ENCODE measurements at places on chromosomes 16 and 17.
A peak's percentile ranks its signal among the peaks of the same experiment; 100 is the strongest.

DNA sequence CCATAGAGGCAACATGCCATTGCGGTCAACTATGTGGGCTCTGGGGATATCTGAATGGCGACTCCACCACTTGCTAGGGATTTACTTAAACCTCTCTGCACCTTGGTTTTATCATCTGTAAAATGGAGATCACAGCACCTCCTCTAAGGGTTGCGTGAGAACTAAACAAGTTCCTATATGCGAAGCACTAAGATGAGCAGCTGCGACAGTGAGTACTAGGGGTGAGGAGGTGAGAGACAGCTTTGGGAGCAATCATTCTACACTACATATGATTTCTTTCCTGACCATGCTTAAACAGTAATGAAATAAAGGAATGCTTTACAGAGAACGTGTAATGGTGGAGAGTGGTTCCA lies 61.4 kb downstream of the CREBBP start:
- DNase-seq = no peak

- DNase-seq = no peak
Measured at GRCh38 chr17:37440424-37440823, 33.7 kb downstream of the TADA2A start.

GRCh38 chr17:12107905-12108304 lies 87.2 kb downstream of the MAP2K4 start:
- no peak for DNase-seq

DNA sequence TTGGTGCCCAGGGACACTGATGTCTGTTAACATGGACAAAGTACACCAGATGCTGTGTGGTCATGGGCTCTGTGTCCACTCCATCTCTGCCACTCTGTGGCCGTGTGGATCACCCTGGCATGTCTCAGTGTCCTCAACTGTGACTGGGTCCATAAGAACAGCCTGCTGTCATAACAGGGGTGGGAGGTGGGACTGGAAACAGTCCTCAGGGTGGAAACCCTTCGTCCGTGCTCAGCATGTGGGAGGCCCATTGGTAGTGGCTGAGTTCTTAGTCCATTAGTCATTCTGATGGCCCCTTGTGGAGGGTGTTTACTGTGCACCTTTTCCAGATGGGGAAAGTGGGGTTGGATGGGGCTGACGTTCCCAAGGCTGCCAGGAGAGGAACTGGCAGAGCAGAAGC lies 12.8 kb downstream of the FLYWCH2 start:
- DNase-seq = no peak

DNA sequence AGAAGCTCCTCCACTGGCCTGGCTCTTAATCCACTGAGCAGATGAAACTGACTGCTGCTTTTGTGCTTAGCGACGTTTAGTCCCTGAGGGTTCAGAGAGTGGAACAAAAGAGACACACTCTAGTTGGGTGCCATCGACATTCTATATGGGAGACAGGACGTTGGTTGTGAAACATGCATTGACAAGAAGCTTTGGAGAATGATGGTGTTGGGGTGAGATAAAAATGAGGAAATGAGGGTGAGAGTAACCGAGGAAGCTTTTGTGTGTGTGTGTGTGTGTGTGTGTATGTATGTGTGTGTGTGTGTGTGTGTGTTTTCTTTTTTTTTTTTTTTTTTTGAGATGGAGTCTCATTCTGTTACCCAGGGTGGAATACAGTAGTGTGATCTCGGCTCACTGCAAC lies 89.5 kb downstream of the ABCC1 start:
- DNase-seq = no peak

GRCh38 chr17:80826346-80826954 lies 165.2 kb upstream of the CHMP6 start:
- DNase-seq = no peak

DNA sequence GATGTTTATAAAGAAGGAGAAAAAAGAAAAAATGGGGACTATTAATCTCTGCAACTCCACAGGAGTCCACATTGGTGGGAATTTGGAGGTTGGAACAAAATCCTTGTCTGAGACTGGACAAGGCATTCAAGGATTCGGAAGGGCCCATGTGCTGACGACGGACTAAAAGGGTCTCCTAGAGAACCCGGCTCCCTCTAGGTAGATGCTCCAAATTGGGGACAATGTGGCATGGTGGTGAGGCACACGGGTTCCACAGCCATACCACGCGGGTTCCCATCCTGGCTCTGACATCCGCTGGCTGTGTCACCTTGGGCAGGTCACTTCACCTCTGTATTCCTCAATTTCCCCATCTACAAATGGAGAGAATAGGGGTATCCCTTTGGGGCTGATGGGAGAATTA lies 227.4 kb downstream of the C16orf78 start:
- DNase-seq = no peak

DNA sequence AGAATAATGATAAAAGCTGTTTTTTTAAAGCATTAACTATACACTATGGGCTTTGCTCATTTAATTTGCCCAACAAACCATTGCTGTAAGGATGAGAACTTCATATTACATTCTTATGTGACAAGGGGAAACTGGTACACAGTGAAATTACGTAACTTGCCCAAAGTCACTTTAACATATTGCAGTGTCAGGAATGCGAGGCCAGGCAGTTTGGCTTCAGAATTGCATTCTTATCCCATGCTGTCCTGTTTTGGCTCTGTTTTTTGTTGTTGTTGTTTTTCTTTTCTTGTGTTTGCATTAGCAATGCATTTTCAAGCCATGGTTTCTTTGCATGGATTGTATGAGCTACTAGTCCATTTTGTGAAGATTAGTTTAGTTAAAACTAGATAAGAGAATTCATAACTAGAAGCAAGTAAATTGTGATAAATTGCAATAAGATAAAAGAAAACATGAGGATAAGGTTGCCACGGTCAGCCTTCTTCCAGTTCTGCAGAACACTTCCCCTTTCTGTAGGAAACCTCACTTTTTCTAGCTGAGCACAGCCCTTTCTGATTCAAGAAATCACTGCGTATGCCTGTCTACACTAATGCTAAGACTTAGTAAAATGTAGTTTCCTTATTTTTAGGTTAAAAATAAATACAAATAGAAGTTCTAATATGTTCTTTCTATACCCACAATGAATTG lies 221.3 kb upstream of the KCNJ16 start:
- DNase-seq = no peak

DNA sequence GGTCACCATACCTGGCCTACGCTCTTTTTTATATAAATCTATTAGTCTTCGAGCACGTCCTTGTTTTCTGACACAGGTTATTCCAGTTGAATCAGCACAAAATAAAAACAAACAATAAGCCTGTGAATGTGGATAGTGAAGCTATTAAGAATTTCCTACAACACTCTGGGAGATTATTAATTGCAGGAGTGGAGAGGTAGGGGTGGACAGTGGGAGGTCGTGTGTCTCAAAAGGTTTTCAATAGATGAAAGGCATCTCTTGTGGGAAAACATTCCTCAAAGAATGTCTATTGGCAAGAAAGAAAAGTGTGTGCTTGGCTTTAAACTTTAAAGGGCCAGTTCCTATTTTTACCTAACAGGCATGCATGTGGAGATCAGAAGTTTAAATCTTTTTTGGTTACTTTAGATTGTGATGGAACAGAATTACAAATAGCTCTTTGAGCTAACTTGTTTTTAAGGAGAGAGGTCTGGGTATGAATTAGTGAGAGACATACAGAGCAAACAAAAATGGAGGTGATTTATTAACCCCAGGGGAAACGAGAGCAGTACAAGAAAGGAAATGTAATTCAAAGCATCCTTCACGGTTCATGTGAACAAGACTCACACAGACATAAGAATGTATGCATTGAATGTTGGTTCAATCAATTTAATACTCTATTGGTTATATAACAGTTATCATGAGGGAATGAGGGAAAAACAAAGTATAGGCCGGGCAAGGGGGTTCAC lies 9.0 kb downstream of the SMYD4 start:
- no peak for DNase-seq

DNA sequence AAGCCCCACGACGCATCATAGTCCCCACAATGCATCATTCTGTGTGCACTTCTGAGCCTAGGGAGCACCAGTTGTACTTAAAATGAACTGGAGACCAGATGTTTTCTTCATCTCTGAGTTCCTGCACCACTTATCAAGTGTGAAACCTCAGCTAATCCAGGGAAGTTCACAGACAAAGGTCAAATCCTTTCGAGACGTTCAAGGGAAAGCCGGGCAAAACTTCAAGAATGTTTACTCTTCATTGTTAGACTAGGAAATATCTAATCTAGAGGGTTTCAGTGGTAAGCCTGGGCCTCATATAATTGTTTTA lies 4.6 kb upstream of the PMP22 start:
- DNase-seq = no peak

DNA sequence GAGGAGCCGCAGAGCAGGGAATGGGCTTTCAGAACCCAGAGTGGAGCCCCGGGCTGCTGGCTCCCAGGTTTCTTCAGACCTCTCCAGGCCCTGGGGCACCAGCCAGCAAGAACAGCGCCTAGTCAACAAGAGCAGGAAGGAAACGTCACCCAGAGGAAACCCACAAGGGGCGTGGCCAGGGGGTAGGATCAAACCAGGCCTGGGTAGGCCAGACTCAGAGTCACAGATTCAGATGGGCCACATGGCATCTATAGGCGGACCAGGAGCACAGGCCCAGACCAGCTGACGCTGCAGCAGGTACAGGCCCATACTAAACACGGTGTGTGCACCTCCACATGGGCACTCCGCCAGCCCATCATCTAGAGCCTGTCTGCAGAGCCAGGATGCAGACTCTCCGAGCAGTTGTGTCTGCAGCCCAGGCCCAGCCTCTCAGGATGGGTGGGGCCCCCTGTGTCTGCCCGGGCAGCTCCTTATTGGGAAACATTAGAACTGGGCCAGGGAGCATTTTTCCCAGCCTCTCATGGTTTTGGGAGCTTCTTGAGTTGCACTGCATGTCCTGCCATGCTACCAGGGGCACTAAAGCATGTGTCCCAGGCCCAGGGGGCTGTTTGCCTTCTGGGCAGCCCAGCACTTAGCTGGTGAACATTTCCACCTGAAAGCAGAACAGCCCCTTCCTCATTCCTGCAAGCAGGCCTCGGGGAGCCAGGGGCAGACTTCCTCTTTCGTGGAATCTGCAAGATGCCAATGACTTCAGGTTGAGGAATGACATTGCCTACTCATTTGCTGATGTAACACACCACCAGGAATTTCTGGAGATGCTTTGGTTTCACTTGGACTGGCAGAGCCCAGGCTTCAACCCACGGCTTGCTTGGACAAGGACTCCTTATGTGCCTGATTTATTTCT lies at the start of gene NLRP1:
TSS of gene NLRP1 (minus strand) at position 127 of the 904 bp plus-strand sequence. CDS start 552 bp downstream, outside the sequence.
- peak; percentile 65 for DNase-seq

DNA sequence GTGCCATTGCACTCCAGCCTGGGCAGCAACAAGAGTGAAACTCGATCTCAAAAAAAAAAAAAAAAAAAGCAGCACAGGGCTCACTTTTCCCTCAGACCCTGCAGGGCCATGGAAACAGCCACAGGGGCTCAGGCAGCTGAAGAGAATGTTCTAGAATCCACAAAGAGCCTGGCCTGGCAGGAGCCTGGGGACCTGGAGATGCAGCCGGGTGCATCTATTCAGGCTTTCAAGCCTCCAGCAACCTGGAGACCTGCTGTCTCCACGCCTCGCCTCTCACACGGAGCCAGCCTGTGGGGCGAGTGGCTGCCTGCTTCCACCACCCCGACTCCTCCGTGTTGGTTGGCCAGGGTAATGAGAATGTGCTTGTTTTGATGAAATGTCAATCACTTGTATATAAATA lies 44.0 kb upstream of the MEAK7 start:
- DNase-seq = no peak

- DNase-seq = no peak
Measured at GRCh38 chr17:68196394-68197090, 51.3 kb upstream of the AMZ2 start.

GRCh38 chr17:47724705-47725104 lies 8.3 kb upstream of the TBX21 start:
- no peak for DNase-seq

DNA sequence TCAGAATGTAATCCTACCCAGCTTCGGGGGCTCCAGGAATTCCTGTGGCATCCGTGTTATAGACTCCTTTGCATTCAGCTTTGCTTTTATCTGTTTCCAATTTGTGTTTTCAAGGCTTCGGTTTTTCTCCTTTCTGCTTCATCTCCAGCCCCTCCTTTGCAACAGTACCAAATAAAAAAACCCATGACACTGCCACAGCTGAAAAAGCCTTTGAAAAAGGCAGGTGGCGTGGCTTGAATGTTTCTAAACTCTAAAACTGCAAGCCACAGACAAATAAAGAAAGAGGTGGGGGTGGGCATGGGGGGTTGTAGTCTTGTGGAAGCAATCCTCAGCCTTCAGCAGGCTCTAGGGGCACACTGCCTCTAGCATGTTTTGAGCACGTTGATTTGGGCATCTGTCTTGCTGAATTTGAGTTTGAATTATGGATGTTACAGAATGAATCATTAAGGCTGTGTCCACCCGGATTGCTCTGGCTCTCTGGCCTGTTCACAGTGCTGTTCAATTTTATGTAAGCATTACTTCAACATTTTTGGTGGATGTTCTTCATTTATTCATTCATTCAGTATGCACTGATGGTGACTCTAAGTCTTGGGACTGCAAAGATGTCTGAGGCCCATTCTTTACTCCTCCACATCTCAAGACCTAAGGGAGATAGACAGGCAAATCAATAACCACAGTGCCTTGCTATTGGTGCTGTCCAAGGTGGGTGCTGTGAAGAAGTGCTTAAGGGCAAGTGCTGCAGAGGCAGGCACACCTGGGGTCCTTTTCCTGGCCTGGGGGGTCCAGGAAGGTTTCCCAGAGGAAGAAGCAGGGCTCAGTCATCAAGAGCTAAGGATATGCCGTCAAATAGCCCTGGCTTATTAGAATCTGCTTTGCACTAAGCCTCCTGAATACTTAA lies 77.4 kb downstream of the CDH13 start:
- DNase-seq = no peak

DNA sequence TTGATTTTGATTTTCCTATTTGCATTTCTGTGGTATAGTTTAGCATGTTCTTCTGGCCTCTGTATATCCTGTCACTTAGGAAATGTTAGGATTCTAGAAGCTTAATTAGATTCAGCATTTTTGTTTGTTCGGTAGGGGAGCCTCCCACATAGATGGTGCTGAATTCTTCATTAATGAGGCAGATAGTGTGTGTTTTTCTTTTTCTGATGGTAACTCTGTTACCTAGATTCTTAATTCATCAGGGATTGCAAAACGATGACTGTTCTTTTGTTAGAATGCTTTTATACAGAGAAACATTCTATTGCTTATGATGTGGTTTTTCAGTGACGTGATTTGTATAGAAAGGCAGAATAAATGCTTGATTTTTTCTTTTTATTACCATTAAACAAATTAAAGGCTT lies 19.0 kb downstream of the BANP start:
- DNase-seq = no peak

DNA sequence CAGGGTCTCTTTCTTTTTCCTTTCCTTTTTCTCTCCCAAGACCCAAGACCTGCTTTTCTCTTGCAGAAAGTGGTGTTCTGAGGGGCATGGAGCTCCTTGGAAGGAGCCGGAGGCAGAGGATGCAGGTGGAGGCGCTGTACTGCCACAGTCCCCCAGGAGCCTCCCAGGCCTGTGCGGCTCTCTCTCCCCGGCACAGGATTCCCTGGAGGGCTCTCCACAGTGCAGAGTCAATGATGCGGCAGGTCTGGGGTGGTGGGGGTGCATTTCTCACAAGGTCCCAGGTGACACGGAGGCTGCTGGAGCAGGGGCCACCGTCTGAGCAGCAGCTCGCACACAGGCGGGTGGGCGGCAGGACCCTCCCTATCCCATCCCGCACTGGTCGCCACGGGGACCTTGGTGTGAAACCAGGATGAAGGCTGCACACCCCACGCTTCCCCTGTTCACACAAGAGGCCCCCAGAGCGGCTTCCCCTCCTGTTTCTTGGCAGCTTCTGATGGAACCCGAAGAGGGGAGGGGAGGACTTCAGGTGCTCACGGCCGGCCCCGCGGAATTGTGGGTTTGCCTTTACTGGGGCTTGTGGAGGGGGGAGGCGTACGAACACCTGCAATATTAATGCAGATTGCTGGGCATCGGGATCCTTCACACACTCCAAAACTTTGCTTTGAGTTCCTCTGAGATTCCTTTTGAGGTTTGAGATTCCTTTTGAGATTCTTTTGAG lies 186.9 kb downstream of the ENGASE start:
- DNase-seq = no peak
